Stimulated activated CD4-positive, alpha-beta T cell treated with anti-CD3 and anti-CD28 coated beads, Interleukin-15, amount 100 ng/mL, for 48 hours (primary cell): ENCODE measurements at places on chromosomes 16 and 17.
A peak's percentile ranks its signal among the peaks of the same experiment; 100 is the strongest.

- DNase-seq: no peak
Measured at GRCh38 chr17:56598466-56598865, 5.0 kb downstream of the NOG start.

DNA sequence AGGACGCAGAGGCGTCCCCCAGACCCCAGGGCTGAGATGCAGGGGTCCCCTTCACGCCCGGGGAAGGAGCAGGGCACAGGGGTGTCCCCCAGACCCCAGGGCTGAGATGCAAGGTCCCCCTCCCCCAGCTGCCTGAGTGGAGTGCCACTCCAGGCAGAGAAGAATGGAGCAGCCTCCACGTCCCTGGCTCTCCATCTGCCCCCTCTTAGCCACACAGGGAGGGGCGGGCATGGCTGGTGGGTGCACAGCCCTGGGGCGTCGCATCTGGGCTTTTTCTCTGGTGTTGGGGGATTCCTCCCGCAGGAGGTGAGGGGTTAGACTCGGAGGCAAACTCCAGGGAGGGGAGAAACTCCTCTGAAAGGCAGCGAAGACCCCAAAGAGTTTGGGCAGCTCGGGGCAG, 17.5 kb downstream of the CIBAR2 start:
- no peak for DNase-seq

DNA sequence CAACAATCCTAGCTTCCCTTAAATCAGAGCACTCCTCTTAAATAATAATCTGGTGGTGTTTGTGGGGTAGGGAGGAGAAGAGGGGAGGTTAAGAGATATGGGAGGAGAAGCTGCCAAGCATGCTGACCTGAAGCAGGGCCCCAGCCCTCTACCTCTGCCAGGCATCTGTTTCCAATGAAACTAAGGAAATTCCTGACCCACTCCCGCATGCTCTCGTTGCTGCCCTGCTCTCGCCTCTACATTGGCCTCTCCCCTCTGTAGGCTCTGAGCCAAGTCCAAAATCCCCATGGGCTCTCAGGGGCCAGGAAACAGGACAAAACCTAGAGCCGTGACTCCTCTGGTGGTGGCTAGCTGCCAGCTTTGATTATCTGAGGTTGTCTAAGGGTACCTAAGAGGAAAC, 559.5 kb upstream of the CDH11 start:
- DNase-seq: no peak

DNA sequence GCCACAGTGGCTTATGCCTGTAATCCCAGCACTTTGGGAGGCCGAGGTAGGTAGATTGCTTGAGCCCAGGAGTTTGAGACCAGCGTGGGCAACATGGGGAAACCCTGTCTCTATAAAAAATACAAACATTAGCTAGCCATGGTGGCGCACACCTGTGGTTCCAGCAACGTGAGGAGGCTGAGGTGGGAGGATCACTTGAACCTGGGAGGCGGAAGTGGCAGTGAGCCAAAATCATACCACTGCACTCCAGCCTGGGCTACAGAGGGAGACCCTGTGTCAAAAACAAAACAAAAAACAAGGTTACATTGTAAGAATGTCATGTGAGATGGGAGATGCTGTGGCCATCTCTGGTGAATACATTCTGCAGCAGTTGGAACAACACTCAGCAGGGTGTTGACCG, 13.5 kb downstream of the DUSP14 start:
- no peak for DNase-seq

- DNase-seq: no peak
Measured at GRCh38 chr17:44775838-44776621, 17.2 kb downstream of the ADAM11 start.

DNA sequence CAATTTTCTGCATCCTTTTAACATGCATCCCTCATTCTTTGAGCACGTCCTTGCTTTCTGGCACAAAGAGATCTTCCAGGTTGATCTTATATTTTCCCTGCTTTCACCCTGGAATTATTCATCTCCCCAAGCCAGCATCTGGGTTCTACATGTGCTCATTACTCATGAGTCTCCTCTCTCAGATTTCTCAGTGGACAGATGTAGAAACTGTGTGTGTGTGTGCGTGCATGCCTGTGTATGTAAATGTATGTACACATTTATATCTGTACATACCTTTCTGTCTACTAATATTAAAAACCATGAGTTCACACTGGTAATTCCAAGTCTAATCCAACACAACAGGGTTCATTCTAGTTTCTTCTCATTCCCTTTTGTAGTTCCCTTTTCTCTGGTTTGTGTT, 41.9 kb upstream of the NSRP1 start:
- no peak for DNase-seq

DNA sequence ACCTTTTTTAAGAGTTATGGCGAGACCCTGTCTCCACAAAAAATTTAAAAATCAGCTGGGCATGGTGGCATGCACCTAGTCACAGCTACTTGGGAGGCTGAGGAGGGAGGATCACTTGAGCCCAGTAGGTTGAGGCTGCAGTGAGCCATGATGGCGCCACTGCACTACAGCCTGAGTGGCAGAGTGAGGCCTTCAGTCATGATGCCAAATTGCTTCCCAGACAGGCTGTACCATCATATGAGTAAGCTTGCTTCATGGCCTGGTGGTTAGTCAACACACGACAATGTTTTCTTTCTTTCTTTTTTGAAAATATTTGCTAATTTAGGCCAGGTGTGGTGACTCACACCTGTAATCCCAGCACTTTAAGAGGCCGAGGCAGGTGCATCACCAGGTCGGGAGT, 12.5 kb downstream of the NTAN1 start:
- no peak for DNase-seq

GRCh38 chr17:7947651-7948050, 15.6 kb downstream of the CNTROB start:
- DNase-seq: no peak

DNA sequence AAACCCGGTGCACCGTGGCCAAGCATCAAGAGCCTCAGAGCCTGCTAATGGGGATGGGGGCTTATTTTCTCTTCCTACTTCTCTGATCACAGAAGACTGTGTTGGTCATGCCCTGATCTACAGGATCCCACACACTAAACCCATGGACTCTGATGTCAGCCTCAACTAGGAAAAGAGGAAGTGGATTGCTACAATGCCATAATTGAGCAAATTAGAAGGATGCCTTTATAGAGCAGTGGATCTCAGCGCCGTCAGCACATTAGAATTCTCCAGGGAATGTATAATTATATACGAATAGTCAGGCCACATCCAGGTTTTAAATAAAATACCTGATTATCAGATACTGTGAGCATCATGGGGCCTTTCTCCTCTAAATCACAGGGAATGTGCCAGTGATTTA, 64.8 kb downstream of the VAT1L start:
- DNase-seq: no peak

GRCh38 chr17:27473748-27474609, 17.7 kb downstream of the KSR1 start:
- peak; percentile 76 for DNase-seq

DNA sequence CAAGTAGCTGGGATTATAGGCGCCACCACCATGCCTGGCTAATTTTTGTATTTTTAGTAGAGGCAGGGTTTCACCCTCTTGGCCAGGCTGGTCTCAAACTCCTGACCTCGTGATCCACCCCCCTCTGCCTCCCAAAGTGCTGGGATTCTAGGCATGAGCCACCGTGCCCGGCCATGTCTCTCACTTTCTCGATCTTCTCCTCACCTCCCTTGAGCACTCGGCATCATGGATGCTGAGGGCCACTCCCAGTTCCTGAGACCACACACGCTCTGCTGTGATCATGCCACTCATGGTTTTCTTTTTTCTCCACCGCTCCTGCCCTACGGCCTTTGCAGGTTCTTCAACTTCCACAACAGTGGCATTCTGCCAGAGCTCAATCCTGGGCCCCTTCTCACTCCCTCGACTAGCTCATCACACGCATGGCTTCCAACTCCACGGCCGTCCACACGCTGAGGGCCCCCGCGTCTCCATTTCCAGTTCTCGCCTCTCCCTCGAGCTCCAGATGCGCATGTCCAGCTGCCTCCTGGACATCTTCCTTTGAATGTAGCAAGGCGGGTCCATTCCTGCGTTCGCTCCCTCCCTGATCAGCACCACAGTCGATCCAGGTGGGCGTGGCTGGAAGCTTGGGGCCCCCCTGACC, 5.5 kb upstream of the NCBP3 start:
- DNase-seq: no peak

DNA sequence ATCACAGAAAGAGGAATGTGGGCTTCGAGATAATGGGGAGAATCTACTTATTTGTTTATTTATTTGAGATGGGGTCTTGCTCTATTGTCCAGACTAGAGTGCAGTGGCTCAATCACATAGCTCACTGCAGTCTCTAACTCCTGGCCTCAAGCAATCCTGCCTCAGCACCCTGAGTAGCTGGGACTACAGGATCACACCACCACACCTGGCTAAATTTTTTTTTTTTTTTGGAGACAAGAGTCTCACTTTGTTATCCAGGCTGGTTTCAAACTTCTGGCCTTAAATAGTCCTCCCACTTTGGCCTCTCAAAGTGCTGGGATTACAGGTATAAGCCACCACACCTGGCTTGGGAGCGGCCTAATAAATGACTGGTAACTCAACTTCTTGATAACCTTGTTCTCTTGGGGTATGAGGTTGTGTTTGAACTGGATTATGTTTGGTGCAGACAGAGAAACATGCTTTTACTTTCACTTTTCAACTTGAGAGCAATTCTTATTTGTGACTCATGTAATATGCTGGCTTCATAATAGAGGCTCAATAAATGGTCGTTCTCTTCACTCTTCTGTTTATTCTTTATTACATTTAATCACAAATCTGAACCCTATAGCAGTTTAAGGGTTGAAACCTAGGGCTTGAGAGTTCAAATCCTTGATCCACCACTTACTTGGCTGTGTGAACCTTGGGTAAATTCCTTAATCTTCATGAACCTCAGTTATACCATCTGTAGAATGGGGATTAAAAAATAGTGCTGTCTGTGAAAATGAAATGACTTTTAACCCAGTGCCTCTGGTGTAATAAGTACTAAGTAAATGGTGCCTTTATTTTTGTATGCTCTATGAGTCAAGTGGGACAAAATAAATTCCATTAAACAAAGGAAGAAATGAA, 129.1 kb upstream of the HS3ST2 start:
- no peak for DNase-seq

GRCh38 chr16:70267516-70267915, 15.8 kb upstream of the EXOSC6 start:
- DNase-seq: no peak

DNA sequence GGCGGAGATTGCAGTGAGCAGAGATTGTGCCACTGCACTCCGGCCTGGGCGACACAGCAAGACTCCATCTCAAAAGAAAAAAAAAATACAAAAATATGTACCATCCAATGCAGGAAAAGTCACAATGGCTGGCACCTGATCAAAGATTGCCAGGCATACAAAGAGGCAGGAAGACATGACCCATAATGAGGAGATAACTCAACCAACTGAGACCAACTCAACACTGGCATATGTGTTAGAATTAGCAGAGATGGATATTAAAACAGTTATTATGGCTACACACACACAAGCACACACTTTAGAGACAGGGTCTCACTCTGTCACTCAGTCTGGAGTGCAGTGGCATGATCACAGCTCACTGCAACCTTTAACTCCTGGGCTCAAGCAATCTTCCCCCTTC, 10.6 kb downstream of the QRICH2 start:
- DNase-seq: no peak

- DNase-seq: no peak
Measured at GRCh38 chr16:89103156-89103555, 9.5 kb downstream of the ACSF3 start.

GRCh38 chr17:40310882-40311391, 2.0 kb downstream of the RARA start:
- no peak for DNase-seq

DNA sequence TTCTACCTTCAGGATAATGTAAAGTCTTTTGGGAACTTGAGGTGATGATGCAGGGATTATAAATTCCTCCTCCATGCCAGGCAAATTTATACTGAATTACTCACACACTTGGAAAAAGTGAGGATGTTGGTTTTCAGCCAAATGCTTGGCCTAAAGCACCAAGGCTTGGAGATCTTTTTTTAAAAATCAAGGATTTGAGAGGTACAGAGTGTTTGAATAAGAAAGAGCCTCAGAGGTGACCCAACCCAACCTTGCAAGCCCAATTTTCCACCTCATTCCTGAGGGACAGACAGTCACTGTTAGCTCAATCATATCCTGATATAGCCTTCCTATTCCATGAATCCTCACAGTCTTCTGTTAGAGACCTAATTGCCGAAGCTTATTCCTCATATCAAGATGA, 14.0 kb downstream of the GRIN2A start:
- DNase-seq: no peak

- no peak for DNase-seq
Measured at GRCh38 chr16:88744577-88745521, 38.5 kb downstream of the CTU2 start.

GRCh38 chr17:21463779-21464407, 87.7 kb downstream of the KCNJ12 start:
- no peak for DNase-seq
